ENCODE measurements at places on chromosomes 16 and 17. TPM values are rescaled to one million over a fixed set of nuclear protein-coding genes. Genes with fewer than 3 reads are reported as not detected.

NPIPA7 gene
- 5.6 TPM for total RNA-seq

NXN gene
- 69.4 TPM for total RNA-seq

GRCh38 chr17:18315562-18315922, 449 bp downstream of the SMCR8 start:
- H3K27me3 ChIP-seq, result no peaks in the 10 kb centered on the region
- H3K4me3 ChIP-seq, result peak overlapping the region; percentile 89
- peak overlapping the region; percentile 94 for H3K27ac ChIP-seq
- no peak for DNase-seq

GRCh38 chr16:1918351-1919326, at the start of gene HS3ST6:
TSS of gene HS3ST6 (minus strand) at chr16:1918415. CDS start at chr16:1918323, 92 bp downstream.
- peak; percentile 83 for DNase-seq
- H3K4me1 ChIP-seq, result peaks cover 49% of the 10 kb centered on the region
- no peak within 1 kb of the TSS for H3K27ac ChIP-seq
- peaks cover 82% of the 10 kb centered on the region for H3K27me3 ChIP-seq
- no peaks in the 10 kb centered on the region for H3K36me3 ChIP-seq
- peak within 1 kb of the TSS; percentile 45 for H3K4me3 ChIP-seq

DNA sequence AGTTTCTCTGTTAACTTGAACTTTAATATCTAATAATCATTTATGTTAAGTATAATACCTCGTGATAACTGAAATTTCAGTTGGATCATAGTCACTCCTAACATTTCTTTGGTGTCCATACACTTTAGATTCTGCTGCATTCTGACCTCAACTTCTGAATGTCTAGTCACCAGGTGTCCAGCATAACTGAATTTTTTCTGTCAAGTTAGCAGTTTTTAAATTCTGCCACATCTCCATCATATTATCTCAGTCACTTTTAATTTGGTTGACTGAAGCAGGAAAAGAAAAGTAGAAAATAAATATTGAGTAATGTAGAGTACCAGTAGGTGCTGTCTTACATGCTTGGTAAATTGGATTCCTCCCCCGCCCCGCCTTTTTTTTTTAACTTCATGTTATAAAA, 128.6 kb downstream of the TANC2 start:
- no peak overlapping the region for H3K27ac ChIP-seq
- no peak for DNase-seq
- no peak overlapping the region for H3K4me3 ChIP-seq
- H3K36me3 ChIP-seq, result no peaks in the 10 kb centered on the region
- H3K27me3 ChIP-seq, result no peaks in the 10 kb centered on the region

DNA sequence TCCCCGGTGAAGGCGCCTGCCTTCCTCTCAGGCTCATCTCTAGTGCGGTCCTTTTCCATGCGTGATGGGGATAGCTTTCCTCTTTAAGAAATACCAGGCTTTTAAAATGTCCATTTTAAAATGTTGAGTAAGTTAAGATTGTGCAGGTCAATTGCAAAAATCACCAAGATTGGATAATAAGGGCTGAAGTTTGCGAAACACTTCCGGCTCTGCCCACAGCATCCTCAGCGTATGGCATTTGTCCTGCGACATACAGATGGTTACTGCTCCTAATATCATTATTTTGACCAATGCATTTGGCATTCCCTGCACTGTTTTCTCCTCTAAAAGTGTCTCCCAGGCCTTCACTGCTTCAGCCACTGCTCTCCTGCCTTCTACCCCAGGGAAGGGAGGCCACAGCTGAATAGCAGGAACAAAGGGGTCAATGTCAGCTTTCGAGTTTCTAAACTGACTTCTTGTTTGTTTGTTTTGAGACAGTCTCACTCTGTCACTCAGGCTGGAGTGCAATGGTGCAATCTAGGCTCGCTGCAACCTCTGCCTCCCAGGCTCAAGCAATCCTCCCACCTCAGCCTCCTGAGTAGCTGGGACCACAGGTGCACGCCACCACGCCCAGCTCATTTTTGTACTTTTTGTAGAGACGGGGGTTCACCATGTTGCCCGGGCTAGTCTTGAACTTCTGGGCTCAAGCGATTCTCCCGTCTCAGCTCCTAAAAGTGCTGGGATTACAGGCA, 91.9 kb downstream of the CRISPLD2 start:
- H3K36me3 ChIP-seq, result no peaks in the 10 kb centered on the region
- no peak overlapping the region for H3K27ac ChIP-seq
- no peak for DNase-seq

GINS3 gene
- 13.4 TPM for total RNA-seq

DNA sequence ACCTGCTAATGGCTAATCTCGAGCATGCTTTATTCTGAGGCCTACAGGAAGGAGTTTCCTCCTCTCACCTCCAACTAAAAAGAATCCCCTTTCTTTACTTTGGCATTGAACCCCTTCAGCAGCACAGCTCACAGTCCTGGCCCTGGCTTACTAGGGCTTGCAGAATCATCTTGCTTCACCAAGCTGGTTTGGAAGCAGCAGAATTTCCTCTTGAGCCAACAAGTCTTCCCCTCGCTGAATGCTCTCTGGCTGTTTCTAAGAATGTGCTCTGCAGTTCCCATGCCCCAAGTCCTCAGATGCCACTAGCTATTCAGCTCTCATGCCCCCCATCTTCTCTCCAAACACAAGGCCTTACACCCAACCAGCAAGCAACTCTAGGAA, 271.2 kb downstream of the NTN1 start:
- H3K4me3 ChIP-seq, result no peak overlapping the region
- H3K4me1 ChIP-seq, result no peaks in the 10 kb centered on the region
- no peaks in the 10 kb centered on the region for H3K27me3 ChIP-seq
- DNase-seq, result no peak

RAPGEFL1 gene
- 6.8 TPM for total RNA-seq

- peak overlapping the region; percentile 6 for H3K4me3 ChIP-seq
- peaks cover 26% of the 10 kb centered on the region for H3K4me1 ChIP-seq
- no peaks in the 10 kb centered on the region for H3K36me3 ChIP-seq
- H3K27ac ChIP-seq, result no peak overlapping the region
- H3K27me3 ChIP-seq, result peaks cover 39% of the 10 kb centered on the region
These were observed 2.4 kb upstream of the CDH8 start for GRCh38 chr16:62038646-62039045.

- no peaks in the 10 kb centered on the region for H3K36me3 ChIP-seq
- H3K4me1 ChIP-seq, result no peaks in the 10 kb centered on the region
- no peak overlapping the region for H3K4me3 ChIP-seq
These were observed 14.8 kb downstream of the PDP2 start for GRCh38 chr16:66894948-66895688.

- no peak overlapping the region for H3K4me3 ChIP-seq
- no peaks in the 10 kb centered on the region for H3K27me3 ChIP-seq
- no peaks in the 10 kb centered on the region for H3K4me1 ChIP-seq
- no peak overlapping the region for H3K27ac ChIP-seq
These were observed 19.4 kb downstream of the NATD1 start for GRCh38 chr17:21233581-21234347.

INCA1 gene
- 0.28 TPM for total RNA-seq

DNA sequence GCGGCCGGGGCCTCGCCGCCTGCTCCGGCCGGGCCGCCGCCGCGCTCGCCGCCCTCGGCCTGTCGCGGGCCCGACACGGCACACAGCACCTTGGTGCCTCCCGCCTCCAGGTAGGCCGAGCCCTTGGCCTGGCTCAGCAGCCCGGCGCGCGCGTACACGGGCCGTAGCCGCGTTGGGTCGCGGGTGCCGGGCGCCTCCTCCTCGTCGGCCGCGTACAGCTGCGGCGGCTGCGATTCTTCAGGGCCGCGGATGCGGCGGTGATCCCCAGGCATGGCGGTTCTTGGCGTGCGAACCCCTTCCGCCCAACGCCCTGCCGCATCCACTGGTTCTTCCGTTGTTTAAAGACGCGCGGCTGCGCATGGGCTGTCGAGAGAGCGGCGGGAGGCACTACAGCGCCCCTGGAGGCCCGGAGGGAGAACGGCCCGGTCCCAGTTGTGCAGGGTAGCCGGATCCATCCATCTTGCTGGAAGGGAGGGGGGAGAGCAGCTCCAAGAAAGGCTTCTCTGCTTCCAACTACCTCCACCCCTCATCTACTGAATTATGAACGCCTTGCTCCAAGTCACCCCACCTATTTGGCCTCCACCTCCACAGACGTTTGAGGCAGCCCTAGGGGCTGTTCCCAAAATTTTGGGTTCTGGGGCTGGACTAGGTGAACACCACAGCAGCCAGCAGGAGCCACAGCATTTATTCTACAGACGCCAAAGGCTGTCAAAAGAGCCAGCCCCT, at the start of gene EXOSC6:
Gene EXOSC6, minus strand, starts transcription at position 312 of the 726 bp plus-strand sequence. Its CDS starts 40 bp downstream, at position 272.
- DNase-seq, result peak; percentile 97
- H3K4me1 ChIP-seq, result peaks cover 6% of the 10 kb centered on the region
- H3K36me3 ChIP-seq, result no peaks in the 10 kb centered on the region
- peak within 1 kb of the TSS; percentile 94 for H3K27ac ChIP-seq
- no peaks in the 10 kb centered on the region for H3K27me3 ChIP-seq

PRKCB gene
- total RNA-seq, result 5.0 TPM

- peaks cover 12% of the 10 kb centered on the region for H3K4me1 ChIP-seq
- H3K36me3 ChIP-seq, result no peaks in the 10 kb centered on the region
- H3K27ac ChIP-seq, result no peak overlapping the region
- no peak overlapping the region for H3K4me3 ChIP-seq
These were observed 45.4 kb downstream of the COG7 start for GRCh38 chr16:23407436-23408127.

TEDC2 gene
- total RNA-seq, result 29.1 TPM

All from neural progenitor cell (in vitro differentiated cells).